HFFc6 (cell line): ENCODE measurements at places on chromosomes 4 and X. TPM values are rescaled to one million over a fixed set of nuclear protein-coding genes. Genes with fewer than 3 reads are reported as not detected.

The ANOS1 gene
- 0.11 to 0.12 TPM in 2 of 3 replicates, not detected in the other for total RNA-seq

The MAGEA6 gene
- not detected in 2 replicates for total RNA-seq

The SUPT20HL1 gene
- not detected in 3 replicates for total RNA-seq

The INPP4B gene
- 35.6 to 48.9 TPM (median 42.6 TPM) in 3 replicates for total RNA-seq

The KCND1 gene
- 3.0 to 4.6 TPM (median 3.9 TPM) in 3 replicates for total RNA-seq

The MAGEB10 gene
- not detected in 2 replicates for total RNA-seq

The PABPC1L2A gene
- total RNA-seq: not detected in 3 replicates

The FRAS1 gene
- total RNA-seq: 1.7 and 10.4 TPM in 2 replicates

The MSX1 gene
- total RNA-seq: 6.3 to 8.4 TPM (median 6.6 TPM) in 3 replicates

The PAGE5 gene
- 1.4 TPM in 1 of 3 replicates, not detected in the others for total RNA-seq

The CCKAR gene
- not detected in 2 replicates for total RNA-seq

DNA sequence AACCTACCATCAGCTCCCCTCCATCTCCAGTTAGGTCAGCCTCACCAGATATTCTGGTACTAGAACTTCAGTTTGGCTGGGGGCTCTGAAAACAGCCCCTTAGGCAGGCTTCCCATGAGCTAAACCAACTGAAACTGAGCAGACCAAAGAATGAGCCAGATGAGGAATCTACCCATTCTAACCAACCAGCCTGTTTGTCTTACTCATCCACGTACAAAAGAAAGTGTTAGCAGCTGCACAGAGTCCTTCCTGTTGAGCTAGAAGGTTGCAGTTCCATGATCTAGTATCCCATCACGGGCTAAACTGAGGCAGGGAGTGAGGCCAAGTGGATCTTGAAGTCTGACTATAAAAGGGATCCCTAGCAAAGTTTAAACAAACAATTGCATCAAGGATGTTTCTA, 17.5 kb downstream of the MAGEA9B start:
- DNase-seq: no peak
- no peak overlapping the region for H3K4me3 ChIP-seq
- H3K27me3 ChIP-seq: no peaks in the 10 kb centered on the region; the same call in 1 of the 2 replicates
- no peaks in the 10 kb centered on the region for H3K36me3 ChIP-seq
- peaks cover 25% of the 10 kb centered on the region for H3K4me1 ChIP-seq

DNA sequence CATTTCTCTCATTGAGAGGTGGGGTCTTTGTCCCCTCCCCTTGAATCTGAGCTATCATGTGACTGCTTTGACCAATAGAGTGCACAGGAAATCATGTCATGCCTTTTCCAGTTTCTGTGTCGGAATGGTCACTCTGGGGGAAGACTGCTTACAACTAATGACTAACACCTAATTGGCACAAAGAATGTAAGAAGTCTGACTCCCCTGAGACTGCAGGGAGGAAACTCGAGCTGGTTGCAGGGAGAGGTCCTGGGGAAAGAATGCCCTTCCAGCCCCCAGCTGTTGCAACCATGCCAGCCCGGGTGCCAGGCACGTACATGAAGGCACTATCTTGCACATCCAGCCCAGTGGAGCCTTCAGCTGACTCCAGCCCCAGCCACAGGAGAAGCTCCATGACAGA, 254.2 kb downstream of the DHX15 start:
- no peak overlapping the region for H3K27ac ChIP-seq
- H3K27me3 ChIP-seq: peaks cover 3% of the 10 kb centered on the region
- no peak for DNase-seq
- no peaks in the 10 kb centered on the region for H3K4me1 ChIP-seq
- no peak overlapping the region for H3K4me3 ChIP-seq
- H3K36me3 ChIP-seq: no peaks in the 10 kb centered on the region

GRCh38 chr4:69910016-69910782, 20.7 kb upstream of the CSN1S1 start:
- no peaks in the 10 kb centered on the region; the same call in 1 of the 2 replicates for H3K27me3 ChIP-seq
- no peaks in the 10 kb centered on the region for H3K36me3 ChIP-seq
- no peak overlapping the region for H3K4me3 ChIP-seq
- DNase-seq: no peak
- no peak overlapping the region for H3K27ac ChIP-seq
- H3K4me1 ChIP-seq: no peaks in the 10 kb centered on the region

GRCh38 chr4:126221282-126221681, 906.5 kb downstream of the FAT4 start:
- H3K36me3 ChIP-seq: no peaks in the 10 kb centered on the region
- no peaks in the 10 kb centered on the region for H3K27me3 ChIP-seq
- DNase-seq: no peak
- H3K4me3 ChIP-seq: no peak overlapping the region
- no peaks in the 10 kb centered on the region for H3K4me1 ChIP-seq

DNA sequence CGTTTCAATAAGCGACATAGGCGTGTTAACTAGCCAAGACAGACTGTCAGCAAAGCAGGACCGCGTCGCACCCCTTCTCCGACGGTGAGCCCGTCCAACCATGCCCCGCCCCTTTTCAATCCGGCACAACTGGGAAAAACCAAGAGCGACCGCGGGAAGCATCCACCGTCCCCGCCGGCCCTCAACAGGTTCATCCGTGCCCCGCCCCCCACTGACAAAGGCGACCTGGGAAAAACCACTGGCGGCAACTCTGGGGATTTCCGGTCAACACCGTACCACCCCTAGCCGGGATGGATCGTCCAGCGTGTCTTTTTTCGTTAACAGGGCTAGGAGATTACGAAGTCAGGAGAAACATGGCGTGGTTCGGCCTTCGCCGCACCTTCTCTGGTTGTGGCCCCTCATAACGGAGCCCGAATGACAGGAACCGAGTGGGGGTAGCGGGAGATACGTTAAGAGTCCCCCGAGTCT, 377 bp downstream of the TIMM17B start:
- no peaks in the 10 kb centered on the region for H3K36me3 ChIP-seq
- no peaks in the 10 kb centered on the region; the same call in none of the 2 replicates for H3K27me3 ChIP-seq
- peak overlapping the region; percentile 98 for H3K27ac ChIP-seq
- H3K4me3 ChIP-seq: peak overlapping the region; percentile 96

DNA sequence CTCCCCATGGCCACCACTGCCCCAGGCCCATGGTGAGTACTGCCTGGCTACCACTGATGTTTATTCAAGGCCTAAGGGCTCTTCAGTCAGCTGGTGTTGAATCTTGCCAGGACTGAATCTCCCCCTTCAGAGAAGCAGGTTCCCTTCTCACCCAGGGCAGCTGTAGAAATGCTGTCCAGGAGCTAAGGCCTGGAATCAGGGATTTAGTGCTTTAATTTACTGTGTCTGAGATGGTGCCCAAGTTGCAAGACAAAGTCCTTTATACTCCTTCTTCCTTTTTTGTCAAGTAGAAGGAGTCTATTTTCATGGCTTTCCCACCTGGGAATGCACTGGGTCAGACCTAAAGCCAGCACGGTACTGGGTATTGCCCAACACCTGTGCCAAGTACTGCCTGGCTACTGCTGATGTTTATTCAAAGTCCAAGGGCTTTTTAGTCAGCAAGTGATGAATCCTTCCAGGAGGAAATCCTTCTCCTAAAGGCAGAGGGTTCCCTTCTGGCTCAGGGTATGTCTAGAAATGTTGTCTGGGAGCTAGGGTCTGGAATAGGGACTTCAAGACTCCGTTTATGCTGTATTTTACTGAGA, 117.6 kb upstream of the ATOH1 start:
- H3K36me3 ChIP-seq: no peaks in the 10 kb centered on the region
- no peak overlapping the region for H3K27ac ChIP-seq
- no peaks in the 10 kb centered on the region for H3K27me3 ChIP-seq
- no peak overlapping the region for H3K4me3 ChIP-seq
- DNase-seq: no peak

GRCh38 chr4:108813261-108813660, 50.4 kb upstream of the ETNPPL start:
- H3K4me1 ChIP-seq: no peaks in the 10 kb centered on the region
- H3K36me3 ChIP-seq: no peaks in the 10 kb centered on the region
- H3K4me3 ChIP-seq: no peak overlapping the region
- no peak for DNase-seq
- peaks cover 2% of the 10 kb centered on the region; the same call in 1 of the 2 replicates for H3K27me3 ChIP-seq

DNA sequence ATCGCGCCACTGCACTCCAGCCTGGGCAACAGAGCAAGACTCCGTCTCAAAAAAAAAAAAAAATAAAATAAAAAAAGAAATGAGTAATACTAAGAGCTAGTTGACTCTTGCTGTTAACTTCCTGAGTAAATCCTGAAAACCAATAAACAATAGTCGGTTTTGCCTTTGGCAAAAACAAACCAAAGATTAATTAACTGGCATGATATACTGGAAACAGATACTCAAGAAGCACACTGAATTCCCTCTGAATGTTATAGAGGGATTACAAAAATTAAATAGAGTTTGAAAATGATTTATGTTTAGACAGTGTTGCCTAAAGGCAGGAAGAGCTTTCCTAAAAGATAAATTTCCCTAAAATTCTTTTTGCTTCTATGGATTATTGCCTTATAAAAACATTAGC, 1702.3 kb downstream of the STIM2 start:
- no peak overlapping the region for H3K4me3 ChIP-seq
- DNase-seq: no peak
- peaks cover 23% of the 10 kb centered on the region for H3K4me1 ChIP-seq
- peaks cover 7% of the 10 kb centered on the region for H3K36me3 ChIP-seq
- no peaks in the 10 kb centered on the region; the same call in 1 of the 2 replicates for H3K27me3 ChIP-seq

DNA sequence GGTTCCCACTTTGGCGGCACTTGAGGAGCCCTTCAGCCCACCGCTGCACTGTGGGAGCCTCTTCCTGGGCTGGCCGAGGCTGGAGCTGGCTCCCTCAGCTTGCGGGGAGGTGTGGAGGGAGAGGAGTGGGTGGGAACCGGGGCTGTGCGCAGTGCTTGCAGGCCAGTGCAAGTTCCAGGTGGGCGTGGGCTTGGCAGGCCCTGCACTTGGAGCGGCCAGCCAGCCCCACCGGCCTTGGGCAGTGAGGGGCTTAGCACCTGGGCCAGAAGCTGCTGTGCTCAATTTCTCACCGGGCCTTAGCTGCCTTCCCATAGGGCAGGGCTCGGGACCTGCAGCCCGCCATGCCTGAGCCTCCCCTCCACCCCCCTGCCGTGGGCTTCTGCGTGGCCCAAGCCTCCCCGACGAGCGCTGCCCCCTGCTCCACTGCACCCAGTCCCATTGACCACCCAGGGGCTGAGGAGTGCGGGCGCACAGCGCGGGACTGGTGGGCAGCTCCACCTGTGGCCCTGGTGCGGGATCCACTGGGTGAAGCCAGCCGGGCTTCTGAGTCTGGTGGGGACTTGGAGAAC, 474.3 kb downstream of the MID1IP1 start:
- H3K27ac ChIP-seq: no peak overlapping the region
- H3K36me3 ChIP-seq: no peaks in the 10 kb centered on the region
- no peak overlapping the region for H3K4me3 ChIP-seq
- no peaks in the 10 kb centered on the region for H3K27me3 ChIP-seq
- no peak for DNase-seq

DNA sequence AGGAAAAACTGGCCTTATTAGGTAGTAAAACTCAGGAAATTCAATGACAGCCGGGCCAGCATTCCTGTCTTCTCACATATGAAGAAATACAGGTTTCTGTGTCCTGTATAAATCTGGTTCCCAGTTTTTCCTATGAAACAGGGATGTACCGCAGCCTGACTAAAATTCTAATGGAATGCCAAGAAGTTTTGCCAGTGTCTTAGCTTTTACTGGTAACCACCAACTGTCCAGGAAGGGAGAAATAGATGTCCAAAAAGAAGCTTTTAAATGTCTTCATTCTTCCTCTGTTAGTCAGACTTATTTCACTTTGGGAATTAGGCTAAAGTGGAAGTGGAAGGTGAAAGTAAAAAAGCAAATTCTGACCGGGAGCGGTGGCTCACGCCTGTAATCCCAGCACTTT, 108.0 kb upstream of the TBL1X start:
- H3K27ac ChIP-seq: no peak overlapping the region; the same call in 1 of the 2 replicates
- no peaks in the 10 kb centered on the region for H3K27me3 ChIP-seq
- peak; percentile 12 for DNase-seq
- H3K36me3 ChIP-seq: no peaks in the 10 kb centered on the region
- H3K4me1 ChIP-seq: peaks cover 26% of the 10 kb centered on the region
- no peak overlapping the region for H3K4me3 ChIP-seq

- H3K27ac ChIP-seq: peak overlapping the region; percentile 92
- peak overlapping the region; percentile 60; the same call in 1 of the 2 replicates for H3K4me3 ChIP-seq
- H3K4me1 ChIP-seq: peaks cover 48% of the 10 kb centered on the region
- no peak for DNase-seq
Observed at GRCh38 chrX:74451450-74452198, 30.3 kb downstream of the SLC16A2 start.

GRCh38 chr4:84626673-84627072, 43.7 kb downstream of the CDS1 start:
- H3K36me3 ChIP-seq: no peaks in the 10 kb centered on the region
- no peaks in the 10 kb centered on the region for H3K4me1 ChIP-seq
- no peak overlapping the region for H3K27ac ChIP-seq
- H3K27me3 ChIP-seq: no peaks in the 10 kb centered on the region; the same call in 1 of the 2 replicates

DNA sequence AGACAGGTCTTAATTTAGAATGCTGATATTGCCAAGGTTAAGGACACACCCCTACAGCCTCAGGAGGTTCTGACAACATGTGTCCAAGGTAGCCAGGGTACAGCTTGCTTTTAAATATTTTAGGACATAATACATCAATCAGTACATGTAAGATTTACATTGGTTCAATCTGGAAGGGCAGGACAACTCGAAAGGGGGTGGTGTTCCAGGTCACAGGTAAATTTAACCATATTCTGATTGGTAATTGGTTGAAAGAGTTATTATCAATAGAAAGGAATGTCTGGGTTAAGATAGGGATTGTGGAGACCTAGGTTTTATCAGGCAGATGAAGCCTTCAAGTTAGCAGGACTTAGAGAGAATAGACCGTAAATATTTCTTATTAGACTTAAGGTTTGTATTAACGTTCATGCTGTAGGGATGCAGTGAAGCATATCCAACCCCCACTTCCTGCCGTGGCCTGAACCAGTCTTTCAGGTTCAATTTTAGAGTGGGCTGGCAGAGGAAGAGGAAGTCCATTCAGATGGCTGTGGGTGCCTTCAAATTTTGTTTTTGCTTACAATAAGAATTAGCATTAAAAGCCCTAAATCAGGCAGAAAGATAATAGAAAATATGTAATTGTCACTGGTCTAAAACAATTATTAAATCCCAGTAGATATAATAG, 136.5 kb upstream of the GALNTL6 start:
- H3K4me1 ChIP-seq: no peaks in the 10 kb centered on the region
- no peak for DNase-seq
- H3K36me3 ChIP-seq: no peaks in the 10 kb centered on the region
- no peak overlapping the region for H3K4me3 ChIP-seq

DNA sequence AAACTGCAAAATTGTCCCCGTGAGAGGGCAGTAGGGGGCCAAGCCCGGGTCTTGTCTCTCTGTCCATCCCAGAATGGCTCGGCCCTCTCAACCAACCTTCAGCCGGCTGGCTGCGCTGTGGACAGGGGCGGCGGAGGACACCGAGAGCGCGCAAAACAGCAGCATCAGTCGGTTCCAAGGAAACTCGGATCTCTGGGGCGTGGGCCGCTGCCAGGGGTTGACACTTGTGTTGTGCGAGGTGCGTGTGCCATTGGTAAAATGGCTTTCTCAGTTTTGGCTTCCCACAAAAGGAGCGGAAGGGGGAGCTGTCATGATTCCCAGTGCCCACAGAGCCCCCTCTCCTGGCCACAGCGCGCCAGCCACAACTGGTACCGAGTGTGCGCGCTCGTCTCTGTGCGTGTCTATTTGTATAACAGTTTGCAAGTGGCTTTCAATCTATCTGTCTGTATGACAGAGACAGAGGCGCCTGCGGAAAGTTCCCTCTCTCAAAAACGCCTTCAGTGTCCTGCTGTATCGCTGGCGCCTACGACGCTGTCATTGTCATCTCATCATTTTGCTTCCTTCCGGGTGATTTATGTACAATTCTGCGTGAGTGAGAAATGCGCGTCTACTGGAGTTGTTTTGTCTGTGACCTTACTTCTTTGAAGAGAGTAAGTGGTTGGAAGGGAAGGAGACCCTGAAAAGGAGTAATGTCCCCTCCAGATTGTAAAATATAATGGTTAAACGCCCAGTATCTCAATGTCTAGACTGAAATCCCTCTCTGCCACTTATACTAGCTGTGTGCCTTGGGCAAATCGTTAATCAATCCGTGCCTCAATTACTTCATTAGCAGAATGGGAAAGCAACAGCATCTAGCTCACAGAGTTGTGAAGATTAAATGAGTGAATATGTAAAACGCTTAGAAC, 1.8 kb downstream of the DKK2 start:
- H3K36me3 ChIP-seq: no peaks in the 10 kb centered on the region
- peak overlapping the region; percentile 95 for H3K4me3 ChIP-seq
- peaks cover 39% of the 10 kb centered on the region for H3K4me1 ChIP-seq
- H3K27me3 ChIP-seq: peaks cover 49% of the 10 kb centered on the region
